ENCODE measurements at places on chromosomes 7 and 10. TPM values are rescaled to one million over a fixed set of nuclear protein-coding genes. Genes with fewer than 3 reads are reported as not detected.

The CYP3A4 gene
- total RNA-seq = not detected

The CALHM3 gene
- total RNA-seq = not detected

The HIP1 gene
- 8.4 TPM for total RNA-seq

The PIP gene
- total RNA-seq = not detected

The ASB4 gene
- total RNA-seq = 0.18 TPM

The SRGN gene
- total RNA-seq = 11.0 TPM

The LRIT1 gene
- total RNA-seq = not detected

The GRM8 gene
- total RNA-seq = 2.3 TPM

The PNLIP gene
- total RNA-seq = not detected

The ATOH7 gene
- not detected for total RNA-seq
